ENCODE measurements at places on chromosomes 7 and 10.

DNA sequence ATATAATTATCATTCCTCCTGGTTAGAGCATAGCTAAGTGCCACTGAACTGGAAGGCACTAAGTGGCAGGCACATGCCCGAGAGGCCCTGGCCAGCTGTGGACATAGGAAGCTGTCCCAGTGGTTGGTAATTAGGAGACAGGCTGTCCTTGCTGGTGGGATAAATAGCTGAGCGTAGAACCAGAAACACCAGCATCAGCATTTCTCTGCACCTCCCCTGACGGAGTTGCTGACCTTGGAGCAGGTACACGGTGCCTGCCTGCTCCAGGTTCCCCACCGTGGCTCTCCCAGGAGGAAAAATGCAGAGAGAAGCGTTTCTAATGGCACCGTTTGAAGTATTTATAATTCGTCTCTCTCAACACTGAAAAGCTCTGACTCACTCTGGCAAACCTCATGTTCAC is 5.6 kb upstream of the ABLIM1 start:
- no peak for DNase-seq

GRCh38 chr10:91799612-91799975 is 1.4 kb downstream of the TNKS2 start:
- DNase-seq, result no peak

DNA sequence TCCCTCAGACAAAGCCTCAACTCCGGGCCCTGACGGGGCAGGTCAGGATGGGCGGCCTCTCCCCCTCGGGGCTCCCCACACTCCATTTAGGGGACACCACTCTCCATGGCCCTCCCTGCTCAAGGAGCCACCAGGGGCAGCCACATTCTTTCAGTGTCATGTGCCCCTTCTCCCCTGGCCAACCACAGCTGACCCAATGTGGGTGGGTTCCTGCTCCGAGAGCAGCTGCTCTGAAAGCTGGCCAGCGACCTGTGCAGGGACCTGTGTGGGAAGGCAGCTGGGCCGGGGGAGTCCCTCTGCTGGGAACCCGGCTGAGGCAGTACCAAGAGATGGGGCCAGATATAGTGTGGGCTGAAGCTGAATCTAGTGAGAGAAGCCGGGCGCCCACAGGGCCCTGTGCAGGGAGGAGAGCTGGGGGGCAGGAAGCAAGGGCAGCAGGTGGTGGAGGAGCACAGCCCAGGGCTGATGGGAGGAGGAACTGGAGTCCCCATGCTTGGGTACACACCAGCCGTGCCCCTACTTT is 40.6 kb upstream of the NPFFR1 start:
- DNase-seq, result no peak

GRCh38 chr10:104350127-104350635 is 3.5 kb upstream of the CFAP58 start:
- no peak for DNase-seq

DNA sequence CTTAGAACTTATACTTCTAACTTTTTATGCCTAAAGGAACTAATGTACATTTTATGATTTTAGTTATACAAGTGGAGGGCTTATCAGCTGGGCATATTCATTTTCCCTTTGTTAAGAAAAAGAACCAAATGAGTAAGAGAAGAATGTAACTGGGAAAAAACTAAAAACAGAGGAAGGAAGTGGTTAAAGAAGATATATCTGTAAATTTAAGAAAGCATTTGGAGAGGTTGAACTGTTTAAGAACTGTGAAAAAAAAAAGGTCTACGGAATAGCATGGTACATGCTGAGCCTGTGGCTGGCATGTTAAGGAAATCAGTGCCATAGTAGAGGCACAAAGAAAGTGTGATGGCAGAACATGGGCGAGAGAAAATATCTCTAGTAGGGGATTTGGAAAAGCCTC is 6.2 kb downstream of the MDFIC start:
- no peak for DNase-seq

DNA sequence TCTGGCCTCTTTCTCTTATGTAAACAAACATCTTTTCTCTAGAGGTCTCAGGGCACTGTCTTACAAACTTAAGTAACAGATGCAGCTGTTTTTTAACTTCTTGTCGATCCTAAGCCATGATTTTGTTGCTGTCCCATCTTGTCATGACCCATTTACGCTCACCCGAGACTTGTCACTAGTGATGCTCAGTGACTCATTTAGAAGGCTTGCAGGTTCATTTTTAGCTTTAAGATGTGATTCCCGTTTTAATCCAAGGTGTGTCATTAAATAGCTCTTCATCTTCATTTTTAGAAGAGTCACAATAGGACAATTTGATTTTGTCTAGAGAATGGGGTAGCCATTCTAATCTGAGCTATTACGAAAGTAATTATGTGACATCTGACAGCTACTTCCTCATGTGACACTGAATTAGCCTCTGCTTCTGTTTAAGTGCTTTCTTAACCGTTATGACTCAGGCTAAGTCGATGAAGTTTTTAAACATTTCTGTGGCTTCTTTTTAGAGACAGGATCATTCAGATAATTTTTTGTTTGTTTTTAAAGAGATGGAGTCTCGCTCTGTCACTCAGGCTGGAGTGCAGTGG is 42.7 kb downstream of the SPDYE5 start:
- no peak for DNase-seq

- DNase-seq, result no peak
These were observed 25.6 kb downstream of the ANKMY2 start for GRCh38 chr7:16619979-16620408.

DNA sequence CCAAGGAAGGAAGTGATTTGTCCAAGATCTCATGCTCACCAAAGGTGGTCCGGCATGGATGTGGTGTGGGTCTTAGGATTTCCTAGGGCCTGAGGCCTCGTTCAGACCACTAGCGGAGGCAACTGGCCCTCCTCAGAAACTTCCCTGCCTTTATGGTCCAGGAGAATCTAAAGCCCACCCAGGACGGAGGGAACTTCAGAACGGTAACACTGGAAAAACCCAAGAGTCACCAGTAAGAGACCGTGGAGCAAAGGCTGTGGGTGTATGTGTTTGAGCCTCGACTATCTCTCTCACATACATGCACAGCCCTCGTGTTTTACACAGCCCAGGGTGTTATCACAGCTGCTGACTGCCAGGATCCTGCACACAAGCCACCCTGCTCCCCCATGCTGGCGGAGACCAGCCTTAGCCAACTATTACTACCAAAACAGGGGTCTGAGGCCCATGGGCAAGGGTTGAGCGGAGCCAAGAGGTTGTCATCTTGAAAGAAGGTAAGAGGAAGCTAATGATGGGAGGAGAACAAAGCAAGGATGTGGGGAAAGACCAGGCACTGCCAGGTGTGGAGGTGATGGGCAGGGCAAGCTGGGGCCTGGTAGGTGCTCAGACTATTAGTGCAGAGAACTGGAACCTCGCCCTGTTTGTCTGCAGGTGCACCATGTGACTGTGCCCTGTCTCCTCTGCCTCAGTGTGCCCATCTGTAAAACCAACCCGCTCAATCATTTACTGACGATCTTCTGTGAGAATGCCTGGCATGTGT is 170.2 kb upstream of the ZMIZ1 start:
- DNase-seq, result no peak

GRCh38 chr10:31952066-31952465 is 23.4 kb upstream of the ARHGAP12 start:
- DNase-seq, result no peak

Measured in stimulated activated CD8-positive, alpha-beta memory T cell treated with anti-CD3 and anti-CD28 coated beads, Interleukin-7, amount 100 ng/mL, for 1 hour (primary cell).